Stimulated activated CD4-positive, alpha-beta T cell treated with anti-CD3 and anti-CD28 coated beads, Interleukin-12 subunit alpha, Interleukin-12 subunit beta, amount 100 ng/mL, for 48 hours (primary cell): ENCODE measurements at places on chromosomes 16 and 17.

DNA sequence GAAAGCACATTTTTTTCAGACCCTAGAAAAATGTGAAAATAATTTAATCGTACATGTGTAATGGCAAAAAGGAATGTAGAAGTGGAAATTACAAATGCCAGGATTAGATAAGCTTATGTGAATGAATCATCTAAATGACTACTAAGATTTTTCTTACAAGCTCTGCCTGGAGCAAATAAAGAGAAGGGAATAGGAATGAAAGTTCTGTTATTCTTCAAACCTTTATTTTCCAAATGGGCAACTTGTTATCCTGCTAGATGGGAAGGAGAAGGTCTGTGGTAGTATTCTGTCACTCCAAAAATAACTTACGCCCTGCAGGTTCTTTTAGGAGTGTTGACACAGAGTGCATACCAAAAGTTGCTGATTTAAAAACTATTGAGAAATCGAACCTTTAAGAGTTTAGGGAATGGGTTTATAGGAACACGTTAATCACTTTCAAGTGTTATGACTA, 9.7 kb downstream of the CTCF start:
- no peak for DNase-seq

DNA sequence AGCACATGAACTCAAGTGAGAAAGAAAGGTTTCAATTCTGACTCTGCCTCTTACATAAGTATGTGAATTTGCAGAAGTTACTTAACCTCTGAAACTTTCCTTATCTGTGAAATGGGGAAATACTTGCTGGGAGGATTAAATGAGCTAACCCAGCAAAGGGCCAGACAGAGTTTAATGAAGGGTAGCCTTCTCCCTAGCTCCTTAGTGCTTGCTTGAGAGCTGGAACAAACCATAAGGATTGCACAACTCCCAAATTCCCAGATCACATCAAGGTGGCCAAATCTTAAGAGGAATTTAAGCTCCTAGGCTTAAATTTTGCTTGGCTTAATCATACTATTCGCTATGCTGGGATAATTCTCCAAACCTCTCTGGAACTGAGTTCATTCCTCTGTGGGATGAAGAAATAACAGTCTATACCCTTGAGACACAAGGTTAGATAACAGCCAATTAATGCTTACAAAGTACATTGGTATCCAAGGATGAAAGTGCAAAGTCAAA, 11.8 kb upstream of the WSB1 start:
- DNase-seq, result no peak

GRCh38 chr17:29903471-29903870, 26.6 kb downstream of the SSH2 start:
- DNase-seq, result no peak

GRCh38 chr17:28193241-28193640, 125.8 kb upstream of the TMEM97 start:
- DNase-seq, result no peak

DNA sequence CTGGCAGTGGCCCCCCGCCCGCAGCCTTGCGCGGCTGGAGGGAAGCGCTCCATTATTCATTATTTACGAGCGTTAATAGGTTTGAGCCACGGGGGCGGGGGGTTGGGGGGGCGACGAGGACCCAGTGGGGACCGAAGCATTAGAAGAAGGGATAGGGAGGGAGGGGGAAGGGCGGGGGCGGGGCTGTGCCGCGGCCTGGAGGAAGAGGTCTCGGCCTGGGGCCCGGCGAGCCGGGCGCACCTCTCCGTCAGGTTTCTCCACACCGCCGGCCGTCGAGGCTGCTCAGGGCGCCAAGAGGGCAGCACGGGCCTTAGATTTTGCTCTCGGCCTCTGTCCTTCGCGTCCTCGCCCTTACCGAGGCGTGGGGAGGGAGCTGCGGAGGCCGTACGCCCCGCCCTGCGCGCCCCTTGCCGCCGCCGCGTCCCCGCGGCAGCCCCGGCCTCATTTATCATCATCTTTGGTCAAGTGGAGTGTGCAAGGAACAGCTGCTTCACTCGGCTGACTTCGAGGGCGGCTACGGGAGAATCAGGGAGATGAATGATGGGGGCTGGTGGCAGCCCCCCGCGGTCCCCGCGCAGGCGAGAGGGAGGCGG, 54.2 kb downstream of the SREBF1 start:
- DNase-seq, result no peak

- DNase-seq, result no peak
Measured at GRCh38 chr16:3609895-3610697, 1.3 kb downstream of the SLX4 start.

DNA sequence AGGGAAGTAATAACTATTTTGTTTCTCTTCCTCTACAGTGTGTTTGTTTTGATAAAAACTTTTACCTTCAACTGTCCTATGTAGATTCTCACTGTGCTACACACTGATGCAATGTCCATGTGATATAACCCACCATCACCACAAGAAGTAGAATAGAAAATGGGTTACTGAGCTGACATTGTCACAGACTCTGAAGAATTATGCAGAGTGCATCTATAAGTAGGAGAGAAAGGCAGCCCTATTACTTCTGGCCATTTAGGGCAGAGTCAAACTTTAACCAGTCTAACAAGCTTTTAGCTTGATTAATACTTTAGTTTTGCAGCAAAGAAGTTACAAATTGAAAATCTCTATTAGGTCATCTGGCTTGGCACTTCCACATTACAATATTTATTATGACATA, 354.0 kb upstream of the CDH8 start:
- DNase-seq, result no peak

GRCh38 chr17:45977976-45978626, 20.9 kb upstream of the STH start:
- DNase-seq, result no peak

DNA sequence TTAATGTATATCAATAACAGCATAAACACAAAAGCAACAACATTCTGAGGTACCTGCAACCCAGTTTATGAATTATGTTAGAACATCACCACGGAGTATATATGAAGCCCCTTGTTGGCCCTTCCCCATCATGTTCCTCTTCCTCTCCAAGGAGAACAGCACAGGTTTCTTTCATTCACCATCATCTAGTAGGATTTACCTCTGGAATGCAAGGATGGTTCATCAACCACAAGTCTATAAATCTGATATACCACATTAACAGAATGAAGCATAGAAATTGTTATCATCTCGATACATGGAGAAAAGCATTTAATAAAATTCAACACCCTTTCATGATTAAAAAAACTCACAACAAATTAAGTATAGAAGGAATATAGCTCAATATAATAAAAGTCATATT, 6.2 kb upstream of the PRSS54 start:
- DNase-seq, result no peak

- DNase-seq, result no peak
Measured at GRCh38 chr17:81489998-81490992, 22.3 kb downstream of the ACTG1 start.

- DNase-seq, result no peak
Measured at GRCh38 chr16:25177831-25178688, 38.7 kb upstream of the AQP8 start.

GRCh38 chr16:11768849-11769248, 26.2 kb upstream of the TXNDC11 start:
- no peak for DNase-seq

GRCh38 chr16:81655469-81656162, 123.5 kb upstream of the PLCG2 start:
- DNase-seq, result no peak

- no peak for DNase-seq
Measured at GRCh38 chr17:56142781-56143180, 10.5 kb upstream of the ANKFN1 start.

- DNase-seq, result no peak
Measured at GRCh38 chr17:43531082-43531378, 15.1 kb downstream of the ETV4 start.

DNA sequence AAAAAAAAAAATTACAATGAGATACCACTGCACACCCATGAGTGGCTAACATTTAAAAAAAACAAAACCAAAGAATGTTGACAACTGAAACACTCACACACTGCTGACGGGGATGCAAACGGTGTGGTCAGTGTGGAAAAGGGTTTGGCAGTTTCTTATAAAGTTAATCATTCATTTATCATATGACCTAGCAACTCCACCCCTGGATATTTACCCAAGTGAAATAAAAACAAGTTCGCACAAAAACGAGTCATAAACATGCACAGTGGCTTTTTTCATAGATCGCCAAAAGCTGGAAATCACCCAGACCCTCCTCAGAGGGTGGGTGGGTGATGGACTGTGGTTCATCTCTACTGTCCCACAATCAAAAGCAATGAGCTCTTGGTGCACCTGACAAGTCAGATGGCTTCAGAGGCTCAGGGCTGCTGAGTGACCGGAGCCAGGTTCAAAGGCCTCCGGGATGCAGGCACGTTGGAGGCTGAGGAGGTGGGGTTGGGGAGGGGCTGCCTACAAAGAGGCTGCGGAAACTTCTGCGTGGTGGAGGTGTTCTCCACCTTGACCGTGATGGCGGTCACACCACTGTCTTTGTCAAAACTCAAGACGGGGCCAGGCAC, 14.2 kb downstream of the RAB40B start:
- no peak for DNase-seq

DNA sequence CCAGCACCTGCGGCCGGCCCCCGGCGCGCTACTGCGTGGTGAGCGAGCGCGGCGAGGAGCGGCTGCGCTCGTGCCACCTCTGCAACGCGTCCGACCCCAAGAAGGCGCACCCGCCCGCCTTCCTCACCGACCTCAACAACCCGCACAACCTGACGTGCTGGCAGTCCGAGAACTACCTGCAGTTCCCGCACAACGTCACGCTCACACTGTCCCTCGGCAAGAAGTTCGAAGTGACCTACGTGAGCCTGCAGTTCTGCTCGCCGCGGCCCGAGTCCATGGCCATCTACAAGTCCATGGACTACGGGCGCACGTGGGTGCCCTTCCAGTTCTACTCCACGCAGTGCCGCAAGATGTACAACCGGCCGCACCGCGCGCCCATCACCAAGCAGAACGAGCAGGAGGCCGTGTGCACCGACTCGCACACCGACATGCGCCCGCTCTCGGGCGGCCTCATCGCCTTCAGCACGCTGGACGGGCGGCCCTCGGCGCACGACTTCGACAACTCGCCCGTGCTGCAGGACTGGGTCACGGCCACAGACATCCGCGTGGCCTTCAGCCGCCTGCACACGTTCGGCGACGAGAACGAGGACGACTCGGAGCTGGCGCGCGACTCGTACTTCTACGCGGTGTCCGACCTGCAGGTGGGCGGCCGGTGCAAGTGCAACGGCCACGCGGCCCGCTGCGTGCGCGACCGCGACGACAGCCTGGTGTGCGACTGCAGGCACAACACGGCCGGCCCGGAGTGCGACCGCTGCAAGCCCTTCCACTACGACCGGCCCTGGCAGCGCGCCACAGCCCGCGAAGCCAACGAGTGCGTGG, 1.5 kb downstream of the NTN1 start:
- DNase-seq, result no peak

GRCh38 chr17:32265192-32265923, at the start of gene RHBDL3:
TSS of gene RHBDL3 (plus strand) at chr17:32265832. CDS start at chr17:32266190, 358 bp downstream.
- DNase-seq, result no peak

DNA sequence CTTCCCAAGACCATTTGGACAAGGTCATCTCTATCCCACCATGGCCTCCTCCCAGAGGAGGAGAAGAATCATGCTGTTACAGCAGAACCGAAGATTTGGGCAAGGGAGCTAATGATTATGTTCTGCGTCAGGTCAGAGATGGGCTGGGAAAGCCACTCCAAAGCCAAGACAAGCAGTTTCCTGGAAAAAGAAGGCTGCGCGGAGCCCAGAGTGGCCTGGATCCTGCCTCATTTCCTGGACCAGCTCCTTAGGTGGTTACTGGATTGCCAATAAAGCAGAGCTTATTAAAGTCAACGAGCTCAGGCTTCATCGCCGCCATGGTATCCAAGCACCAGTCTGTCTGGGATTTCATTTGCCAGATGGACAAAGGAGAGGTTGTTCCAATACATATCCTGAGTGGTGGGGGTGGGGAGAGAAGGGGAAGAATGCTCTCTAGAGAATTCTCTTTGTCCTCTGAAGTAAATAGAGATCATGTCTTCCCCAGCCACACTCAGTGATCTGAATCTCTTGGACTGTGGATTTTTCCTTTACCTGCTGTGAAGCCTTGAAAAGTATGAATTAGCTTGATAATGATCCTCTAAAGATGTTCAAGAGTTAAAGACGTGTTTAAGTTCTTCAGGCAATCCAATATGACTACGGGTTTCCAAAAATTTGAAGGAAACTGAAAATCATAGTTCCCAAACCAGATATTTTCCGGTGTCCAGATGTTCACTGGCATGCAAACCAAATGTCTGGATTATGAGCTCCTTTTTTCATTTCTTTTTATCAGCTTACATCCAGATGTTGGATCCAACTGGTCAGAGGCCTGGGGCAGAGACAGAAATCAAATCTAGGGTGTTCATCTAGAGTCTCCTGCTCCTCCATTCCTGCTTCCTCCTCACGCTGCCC, 17.7 kb downstream of the PRAC1 start:
- DNase-seq, result no peak

GRCh38 chr16:77917971-77918370, 104.4 kb upstream of the CLEC3A start:
- no peak for DNase-seq

GRCh38 chr17:39579318-39580081, 28.2 kb downstream of the NEUROD2 start:
- DNase-seq, result no peak

GRCh38 chr16:58236831-58237230, 38.9 kb upstream of the CSNK2A2 start:
- DNase-seq, result no peak

DNA sequence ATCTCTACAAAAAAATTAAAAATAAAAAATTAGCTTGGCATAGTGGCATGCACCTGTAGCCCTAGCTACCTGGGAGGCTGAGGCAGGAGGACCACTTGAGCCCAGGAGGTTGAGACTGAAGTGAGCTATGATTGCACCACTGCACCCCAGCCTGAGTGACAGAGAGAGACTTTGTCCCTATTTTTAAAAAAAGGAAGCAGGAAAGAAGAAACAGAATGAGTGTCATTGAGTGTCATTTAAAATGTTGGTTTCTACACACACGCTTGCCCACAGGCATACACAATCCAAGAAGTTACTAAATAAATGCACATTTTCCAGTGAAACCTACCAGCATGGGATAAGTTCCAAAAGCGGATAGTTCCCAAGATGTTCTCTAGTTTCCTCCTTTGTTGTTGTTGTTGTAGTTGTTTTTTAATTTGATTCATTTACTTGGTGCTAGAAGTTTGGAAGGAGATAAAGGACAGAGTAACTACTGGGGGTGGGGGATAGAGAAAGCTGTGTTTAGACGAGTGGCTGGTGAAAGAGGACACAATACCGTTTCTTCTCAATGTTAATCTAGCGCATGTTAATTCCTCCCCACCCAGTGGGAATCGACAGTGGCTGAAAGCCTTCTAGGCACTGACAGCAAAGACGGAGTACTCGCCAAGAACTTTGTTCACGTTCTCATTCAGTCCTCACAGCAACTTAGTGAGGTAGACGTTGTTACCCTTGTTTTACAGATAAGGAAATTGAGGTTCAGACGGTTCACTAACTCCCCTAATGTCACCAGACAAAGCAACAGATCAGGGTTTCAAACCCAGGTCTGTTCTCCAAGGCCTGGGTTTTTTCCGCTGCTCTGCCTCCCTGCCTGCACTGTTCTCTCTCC, 17.3 kb downstream of the MRPS23 start:
- DNase-seq, result no peak
